Activated T-cell treated with anti-CD3 and anti-CD28 coated beads for 1 hour (primary cell): ENCODE measurements at places on chromosomes 13 and 19.

DNA sequence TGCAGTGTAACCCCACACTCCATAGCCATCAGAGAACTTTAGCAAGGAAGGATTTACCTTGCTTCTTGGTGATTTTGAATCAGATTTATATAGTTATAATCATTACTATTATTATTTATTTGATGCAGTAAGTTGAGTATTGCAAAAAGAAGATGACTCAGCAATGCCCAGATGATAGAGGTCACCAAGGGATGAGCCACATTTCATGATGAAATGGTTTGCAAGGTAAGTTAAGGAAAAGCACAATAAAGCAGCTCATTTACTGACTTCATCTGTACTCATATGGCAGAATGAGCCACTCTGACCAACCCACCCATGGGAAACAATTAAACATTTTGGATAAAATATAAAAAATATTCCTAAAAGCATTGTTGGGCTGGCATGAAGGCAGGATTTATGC lies 59.1 kb downstream of the AKAP11 start:
- no peak for DNase-seq

DNA sequence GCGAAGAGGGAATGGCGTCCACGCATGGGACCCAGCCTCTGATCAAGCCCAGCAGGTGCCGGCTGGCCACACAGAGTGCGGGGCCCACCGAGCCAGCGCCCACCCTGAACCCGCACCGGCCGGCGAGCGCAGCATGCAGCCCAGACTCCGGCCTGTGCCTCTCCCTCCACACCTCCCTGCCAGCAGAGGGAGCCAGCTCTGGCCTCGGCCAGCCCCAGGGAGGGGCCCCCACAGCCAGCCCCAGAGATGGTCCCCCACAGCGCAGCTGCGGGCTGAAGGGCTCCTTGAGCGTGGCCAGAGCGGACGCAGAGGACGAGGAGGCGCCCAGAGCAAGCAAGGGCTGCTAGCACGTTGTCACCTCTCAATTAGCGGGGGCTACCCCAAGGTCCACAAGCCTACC lies 904.5 kb downstream of the SLITRK6 start:
- no peak for DNase-seq

DNA sequence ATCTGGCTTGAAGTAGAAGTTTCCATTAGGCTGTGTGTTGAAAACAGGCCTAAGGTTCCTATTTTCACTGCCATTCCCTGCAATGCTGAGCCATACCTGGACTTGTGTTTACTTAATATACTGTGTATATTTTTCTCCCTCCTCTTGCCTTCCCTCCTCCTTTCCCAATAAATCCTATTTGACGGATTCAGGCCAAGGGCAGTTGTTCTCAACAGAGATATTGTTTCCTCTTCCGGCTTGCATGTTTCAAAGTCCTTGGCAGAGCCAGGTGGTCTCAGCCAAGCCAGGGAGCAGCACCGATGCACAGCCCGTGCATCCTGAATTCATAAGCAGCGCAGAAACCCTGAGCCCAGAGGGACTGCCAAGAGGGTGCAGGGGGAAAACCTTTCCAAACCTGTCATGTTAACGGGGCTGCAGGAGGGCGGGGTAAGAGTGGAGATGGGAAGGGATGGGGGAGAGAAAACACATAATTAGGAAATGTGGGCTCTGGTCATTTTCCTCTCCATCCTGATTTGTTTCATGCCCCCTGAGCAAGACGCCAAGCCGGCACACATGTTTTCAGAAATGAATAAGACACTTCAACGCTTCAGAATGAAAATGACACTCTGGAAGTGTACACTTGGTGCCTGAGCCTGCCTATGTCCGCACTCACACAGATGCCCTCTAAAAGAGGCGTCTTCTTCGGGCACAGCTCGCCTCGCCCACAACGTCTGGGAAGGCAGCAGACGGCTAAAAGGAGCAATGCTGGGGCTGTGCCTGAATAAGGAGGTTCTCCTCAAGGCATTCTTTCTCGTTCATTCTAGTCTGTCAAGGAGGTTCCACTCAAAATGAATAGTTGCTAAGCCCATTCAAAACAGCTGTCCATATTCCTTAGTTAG lies 149.3 kb upstream of the UBL3 start:
- no peak for DNase-seq

GRCh38 chr13:104750377-104750776 lies 1684.2 kb upstream of the SLC10A2 start:
- DNase-seq: no peak

DNA sequence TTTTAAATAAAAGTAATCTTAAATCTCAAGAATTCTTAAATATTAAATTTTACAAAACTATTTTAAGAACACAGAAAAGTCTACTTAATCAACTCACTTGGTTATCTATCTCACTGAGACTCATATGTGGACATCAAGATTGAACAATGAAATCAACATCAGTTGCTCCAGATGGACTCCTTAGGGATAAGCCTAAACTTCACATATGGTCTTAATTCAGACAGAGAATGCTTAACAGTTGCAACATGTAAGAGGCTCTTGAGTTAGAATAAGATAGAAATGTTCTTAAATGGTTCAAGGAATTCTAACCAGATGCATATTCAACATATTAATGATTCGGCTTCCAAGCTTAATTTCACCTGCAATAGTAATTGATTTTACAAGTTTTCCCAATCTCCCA lies 1730.9 kb downstream of the PCDH9 start:
- DNase-seq: no peak

DNA sequence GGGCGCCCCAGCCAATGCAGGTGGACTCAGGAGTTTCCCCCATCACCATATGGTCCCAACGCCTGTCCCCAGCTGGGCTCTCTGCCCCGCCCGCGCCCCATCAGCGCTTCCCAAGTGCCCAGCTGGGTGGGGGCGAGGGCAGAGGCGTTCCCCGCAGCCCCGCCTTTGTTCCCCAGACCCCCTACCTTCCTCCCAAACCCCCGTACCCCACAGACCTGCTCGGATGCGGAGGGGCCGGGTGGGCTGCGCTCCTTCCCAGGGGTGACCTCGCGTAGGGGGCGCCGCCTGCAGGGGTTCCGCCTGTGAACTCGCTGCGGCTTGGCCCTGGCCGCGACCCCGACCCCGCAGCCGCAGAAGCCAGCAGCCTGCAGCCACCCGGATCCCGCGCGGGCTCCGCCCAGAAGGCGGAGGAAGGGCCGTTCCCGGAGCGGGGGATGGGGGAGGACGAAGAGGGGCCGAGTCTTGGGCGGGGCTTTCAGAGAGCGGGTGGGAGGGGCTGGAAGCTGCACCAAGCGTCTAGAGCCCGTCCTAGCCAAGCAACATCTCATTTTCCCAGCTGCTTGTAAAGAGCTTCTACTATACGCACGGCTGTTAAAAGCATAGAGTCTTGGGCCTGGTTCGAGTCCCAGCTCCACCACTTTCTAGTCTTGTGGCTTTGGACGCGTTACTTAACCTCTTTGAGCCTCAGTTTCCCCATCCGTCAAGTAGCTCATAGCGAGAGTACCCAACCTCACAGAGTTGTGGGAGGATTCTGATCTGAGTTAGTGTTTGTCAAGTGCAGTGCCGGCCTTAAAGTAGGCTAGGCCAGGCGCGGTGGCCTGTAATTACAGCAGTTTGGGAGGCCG lies at the start of gene RAB3D:
RAB3D (minus strand) TSS at position 404 of the 845 bp plus-strand sequence. CDS start 2,258 bp downstream, outside the sequence.
- DNase-seq: peak; percentile 72

- DNase-seq: no peak
Measured at GRCh38 chr13:43805071-43805468, 18.3 kb upstream of the ENOX1 start.

GRCh38 chr13:79796136-79796535 lies 315.2 kb downstream of the NDFIP2 start:
- DNase-seq: no peak

GRCh38 chr19:14517840-14518505 lies at the start of gene DNAJB1:
Gene DNAJB1, minus strand, starts transcription at chr19:14518397. Its CDS starts 48 bp downstream, at chr19:14518349.
- DNase-seq: peak; percentile 46

GRCh38 chr13:102300379-102300778 lies 101.5 kb downstream of the FGF14 start:
- no peak for DNase-seq

DNA sequence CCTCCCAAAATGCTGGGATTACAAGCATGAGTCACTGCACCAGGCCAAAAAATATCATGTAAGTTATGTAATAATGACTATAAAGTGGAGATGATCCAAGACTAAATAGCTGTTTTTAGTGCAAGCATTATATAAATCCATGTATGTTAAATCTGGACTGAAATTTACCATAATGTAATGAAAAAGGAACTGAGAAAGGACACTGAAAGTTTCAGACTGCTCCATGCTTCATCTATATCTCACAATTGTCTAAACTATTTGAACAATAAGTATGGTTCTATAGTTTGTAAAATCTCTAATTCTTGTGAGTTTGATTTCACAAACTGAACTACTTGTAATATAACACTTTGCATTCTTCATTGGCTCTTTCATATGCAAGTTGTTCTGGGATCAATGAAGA lies 2299.5 kb downstream of the PCDH9 start:
- DNase-seq: no peak

GRCh38 chr13:105725887-105726286 lies 809.6 kb downstream of the EFNB2 start:
- no peak for DNase-seq

DNA sequence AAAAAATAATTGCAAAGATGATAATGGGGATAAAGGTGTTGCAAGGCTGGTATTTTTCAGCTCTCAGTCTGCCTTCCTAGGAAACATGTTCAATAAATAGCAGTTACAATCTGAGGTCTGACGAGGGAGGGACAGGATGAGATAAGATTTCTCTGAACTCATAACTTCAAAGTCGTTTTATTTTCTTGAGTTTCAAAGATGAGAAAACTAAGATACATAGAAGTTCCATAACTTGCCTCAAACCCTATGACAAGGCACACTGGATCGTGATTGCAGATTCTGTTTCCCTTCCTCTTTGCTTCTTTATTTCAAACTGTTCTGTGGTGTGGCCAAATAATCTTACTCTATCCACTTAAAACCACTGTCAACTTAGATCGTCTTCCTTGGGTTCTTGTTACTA lies 327.2 kb downstream of the GPC5 start:
- no peak for DNase-seq

DNA sequence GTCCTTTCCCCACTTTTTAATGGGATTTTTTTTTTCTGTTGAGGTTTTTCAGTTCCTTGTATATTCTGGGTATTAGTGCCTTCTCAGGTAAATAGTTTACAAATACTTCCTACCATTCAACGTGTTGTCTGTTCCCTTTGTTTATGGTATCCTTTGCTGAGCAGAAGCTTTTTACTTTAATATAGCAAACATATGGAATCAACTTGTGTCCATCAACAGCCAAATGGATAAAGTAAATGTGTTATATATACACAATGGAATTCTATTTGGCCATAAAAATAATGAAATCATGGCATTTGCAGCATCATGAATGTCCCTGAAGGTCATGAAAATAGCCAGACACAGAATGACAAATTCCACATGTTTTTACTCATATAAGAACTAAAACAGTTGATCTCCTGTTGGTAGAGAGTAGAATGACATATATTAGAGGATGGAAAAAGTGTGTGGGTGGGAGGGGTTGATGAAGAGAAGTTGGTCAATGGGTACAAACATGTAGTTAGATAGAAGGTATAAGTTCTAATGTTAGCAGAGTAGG lies 500.8 kb downstream of the SLITRK6 start:
- no peak for DNase-seq

DNA sequence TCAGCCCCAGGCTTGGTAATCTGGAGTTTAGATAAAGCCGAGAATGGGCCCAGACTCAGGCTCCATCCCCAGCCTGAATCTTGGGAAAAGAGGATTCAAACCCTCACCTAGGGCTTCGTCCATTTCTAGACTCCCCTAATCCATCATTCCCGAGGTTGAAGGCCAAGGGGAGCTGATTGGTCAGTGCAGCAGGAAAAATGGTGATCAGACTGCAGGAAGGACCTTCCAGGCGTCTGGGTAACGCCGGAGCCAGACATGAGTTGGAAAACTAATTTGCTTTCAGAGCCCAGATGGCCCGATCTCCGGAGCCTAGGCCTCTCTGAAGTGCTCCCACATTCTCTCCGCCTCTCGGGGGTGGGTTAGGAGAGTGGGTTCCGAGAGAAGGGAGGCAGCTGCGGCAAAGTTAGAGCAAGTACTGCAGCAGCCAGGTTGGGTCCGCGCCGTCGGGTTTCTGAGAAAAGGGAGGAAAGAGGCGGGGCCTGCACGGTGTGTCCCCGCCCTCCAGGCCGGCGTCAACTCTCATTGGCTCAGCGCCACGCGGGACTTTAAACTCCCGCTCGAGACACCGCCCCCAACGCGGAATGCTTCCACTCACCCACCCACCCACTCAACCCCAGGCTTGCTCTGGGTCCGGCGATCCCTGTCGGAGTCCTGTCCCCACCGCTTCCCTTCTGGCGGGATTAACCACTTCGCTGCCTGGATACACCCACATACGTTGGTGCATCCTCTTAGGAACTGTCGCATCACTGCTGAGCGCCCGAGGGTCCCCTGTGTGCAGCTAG lies 788 bp upstream of the RTBDN start:
- no peak for DNase-seq

GRCh38 chr13:106593132-106593531 lies 25.2 kb upstream of the ARGLU1 start:
- no peak for DNase-seq

GRCh38 chr13:67377919-67378318 lies 147.8 kb upstream of the PCDH9 start:
- DNase-seq: no peak

GRCh38 chr19:17826508-17827056 lies 5.3 kb upstream of the INSL3 start:
- no peak for DNase-seq
